Stimulated activated CD8-positive, alpha-beta memory T cell treated with anti-CD3 and anti-CD28 coated beads, Interleukin-7, amount 100 ng/mL, for 48 hours (primary cell): ENCODE measurements at places on chromosomes 1 and 21.

- no peak for DNase-seq
These were observed 12.7 kb downstream of the FAM89A start for GRCh38 chr1:231027136-231027925.

GRCh38 chr21:38499296-38499695, 1.0 kb upstream of the ERG start:
- DNase-seq: no peak

DNA sequence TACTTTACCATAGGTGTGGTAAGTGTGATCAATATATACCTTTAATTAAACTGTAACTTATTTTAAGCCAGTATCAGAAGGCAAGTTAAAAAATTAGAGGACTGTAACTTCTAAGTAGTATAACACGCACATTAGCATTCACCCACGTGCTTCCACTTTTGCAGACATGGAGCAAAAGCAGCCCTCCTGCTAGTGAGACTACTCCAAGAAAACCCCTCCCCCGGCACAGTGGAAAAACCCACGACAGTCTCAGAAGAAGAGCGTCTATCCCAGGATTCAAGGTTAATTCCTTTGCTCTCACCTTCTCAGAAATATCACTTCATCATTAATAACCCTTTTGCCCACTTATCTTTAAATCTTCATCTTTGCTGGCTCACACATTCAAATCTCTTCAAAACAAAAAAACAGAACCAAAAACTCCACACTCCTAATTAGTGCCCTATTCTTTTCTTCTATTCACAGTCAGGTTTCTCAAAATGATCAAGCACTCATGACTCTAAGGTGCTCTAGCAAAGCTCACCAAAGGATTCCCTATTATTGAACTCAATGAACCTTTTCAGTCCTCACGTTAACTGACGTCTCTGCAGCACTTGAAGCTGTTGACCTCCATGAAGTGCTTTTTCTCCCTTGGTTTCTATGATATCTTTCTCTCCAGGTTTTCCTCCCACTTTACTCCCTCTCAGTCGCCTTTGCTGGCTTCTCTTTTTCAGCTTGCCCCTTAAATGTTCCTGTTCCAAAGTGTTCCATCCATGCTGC, 213.5 kb downstream of the SMYD3 start:
- DNase-seq: no peak

DNA sequence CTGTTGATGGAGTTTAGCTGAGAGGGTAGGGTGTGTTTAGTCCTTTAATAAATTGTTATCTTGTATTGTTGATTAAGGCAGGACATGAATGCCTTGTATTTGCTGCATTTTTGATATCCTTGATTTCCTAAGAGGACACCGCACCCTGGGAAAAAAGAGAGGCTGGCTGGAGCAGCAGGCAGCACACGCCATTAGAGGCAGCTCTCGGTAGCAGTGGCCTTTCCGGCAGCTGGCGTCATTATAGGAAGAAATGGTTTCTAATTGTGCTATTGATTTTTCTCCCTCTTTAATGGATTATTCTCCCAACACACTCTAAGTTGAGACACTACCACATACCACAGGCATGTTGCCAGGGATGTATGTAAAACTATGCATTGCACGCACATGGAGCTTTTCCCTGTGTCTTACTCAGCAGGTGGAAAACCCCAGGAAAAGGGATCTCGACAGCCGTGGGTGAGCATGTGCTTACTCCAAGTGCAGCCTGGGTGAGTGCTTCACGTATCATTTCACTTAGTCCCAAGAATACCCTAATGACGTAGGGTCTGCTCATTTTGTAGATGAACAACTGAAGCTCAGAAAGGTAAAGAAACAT, 440.4 kb upstream of the RUNX1 start:
- DNase-seq: no peak

- DNase-seq: peak; percentile 82
These were observed 53.0 kb downstream of the IER5 start for GRCh38 chr1:181141431-181141910.

DNA sequence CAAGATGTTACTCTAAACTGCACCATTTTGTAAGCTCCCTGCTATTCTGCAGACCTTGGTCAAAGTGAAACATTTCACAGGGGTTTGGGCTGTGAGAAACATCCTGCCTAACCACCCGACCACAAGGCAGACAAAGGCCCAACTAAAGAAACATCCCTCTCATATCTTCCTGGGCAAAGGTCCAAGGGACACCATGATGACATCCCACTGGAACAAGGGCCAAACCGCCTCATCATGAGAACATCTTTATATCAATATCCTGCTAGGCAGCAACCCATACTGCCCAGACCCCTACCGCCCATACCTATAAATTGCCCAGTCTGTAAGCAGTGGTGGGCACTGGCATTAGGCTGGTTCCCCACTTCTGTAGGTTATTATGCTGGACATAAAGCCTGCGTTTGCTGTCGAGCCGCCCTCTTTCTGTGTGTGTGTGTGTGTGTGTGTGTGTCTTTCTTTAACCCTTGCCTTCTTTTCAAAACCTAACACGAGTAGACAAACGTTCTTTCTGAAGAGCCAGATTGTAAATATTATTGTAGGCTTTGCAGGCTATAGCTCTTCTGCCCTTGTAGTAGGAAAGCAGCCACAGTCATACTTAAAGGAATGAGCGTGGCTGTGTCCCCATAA, 1.0 kb upstream of the PPIE start:
- no peak for DNase-seq

GRCh38 chr1:52460694-52461093, 56.3 kb downstream of the PRPF38A start:
- no peak for DNase-seq

- no peak for DNase-seq
These were observed 17.4 kb upstream of the METTL18 start for GRCh38 chr1:169812131-169812530.

GRCh38 chr1:98813738-98814309, 152.3 kb downstream of the SNX7 start:
- no peak for DNase-seq

DNA sequence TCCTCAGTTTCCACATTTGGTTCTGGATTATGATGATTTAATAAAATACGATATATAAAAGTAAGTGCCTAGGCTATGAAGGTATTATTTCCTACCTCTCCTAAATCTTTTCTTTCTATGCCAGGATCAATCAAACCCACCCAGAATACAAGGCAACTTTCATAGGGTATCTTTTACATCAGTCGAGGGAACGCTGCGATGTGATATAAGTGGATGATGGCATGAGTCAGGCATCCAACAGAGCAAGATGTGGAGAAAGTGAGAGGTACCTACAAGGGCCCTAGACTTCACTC, 781 bp downstream of the TTLL7 start:
- no peak for DNase-seq
